ENCODE measurements at places on chromosomes 5 and 9.

GRCh38 chr5:93995126-93995621, 253.8 kb upstream of the POU5F2 start:
- DNase-seq = no peak

DNA sequence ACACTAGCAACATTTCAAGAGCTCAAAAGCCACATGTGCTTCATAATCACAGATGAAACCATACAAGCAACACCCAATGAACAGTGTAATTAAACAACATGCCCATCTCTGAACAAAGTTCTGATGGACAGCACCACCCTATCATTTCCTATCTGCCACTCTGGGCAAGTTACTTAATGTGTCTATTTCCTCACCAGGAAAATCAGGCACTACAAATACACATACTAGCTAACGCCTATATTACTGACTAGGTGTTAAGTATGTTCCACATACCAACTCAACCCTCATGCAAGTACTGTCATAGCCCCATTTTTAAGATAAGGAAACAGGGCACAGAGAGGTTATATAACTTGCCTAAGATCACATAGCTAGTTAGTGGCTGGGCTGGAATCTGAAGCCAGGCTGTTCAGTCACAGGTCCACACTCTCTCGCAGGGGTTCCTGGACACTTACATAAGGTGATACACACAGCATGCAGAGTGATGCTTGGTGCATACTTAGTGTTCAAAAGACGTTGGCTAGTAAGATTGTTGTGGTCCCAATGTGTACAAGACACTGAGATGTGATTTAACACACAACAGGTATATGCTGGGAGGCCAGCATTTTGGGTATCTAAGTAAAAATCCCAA, 24.2 kb downstream of the CORO2A start:
- DNase-seq = no peak

- no peak for DNase-seq
These were observed 97.2 kb downstream of the NFIB start for GRCh38 chr9:14216612-14217194.

DNA sequence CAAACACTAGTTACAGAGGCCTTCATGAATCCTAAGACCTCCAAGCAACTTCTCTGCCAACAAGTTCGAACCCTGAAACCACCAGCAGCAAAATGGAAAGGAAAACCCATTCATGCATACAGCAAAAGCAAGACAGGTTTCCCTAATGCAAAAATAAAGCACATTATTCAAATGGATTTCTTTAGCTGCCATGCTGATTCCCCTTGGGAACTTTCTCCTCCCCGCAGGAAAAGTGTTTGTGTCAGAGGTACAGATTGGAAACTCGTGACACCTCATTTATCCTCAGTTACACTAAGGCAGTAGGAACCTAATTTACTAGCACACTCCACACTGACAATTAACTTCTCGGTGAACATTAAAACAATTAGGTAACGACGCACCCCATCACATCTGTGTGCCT, 63.4 kb downstream of the TLE1 start:
- no peak for DNase-seq

DNA sequence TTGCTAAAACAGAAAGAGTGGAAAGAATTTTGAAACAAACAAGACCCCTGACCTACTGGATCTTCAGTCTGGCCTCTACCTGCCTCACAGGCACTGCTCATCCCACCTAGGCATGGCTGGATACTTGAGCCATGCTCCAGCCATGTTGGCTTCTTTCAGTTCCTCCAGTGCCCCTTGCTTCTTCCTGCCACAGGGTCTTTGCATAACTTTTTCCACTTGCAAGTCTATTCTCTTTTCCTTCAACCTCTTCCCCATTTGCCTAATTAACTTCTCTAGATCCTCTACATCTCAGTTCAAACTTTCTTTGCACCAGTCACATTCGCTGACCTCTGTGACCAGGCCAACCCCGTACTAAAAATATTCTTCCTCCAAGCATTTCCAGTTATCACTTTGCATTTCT, 50.4 kb downstream of the STARD4 start:
- no peak for DNase-seq

DNA sequence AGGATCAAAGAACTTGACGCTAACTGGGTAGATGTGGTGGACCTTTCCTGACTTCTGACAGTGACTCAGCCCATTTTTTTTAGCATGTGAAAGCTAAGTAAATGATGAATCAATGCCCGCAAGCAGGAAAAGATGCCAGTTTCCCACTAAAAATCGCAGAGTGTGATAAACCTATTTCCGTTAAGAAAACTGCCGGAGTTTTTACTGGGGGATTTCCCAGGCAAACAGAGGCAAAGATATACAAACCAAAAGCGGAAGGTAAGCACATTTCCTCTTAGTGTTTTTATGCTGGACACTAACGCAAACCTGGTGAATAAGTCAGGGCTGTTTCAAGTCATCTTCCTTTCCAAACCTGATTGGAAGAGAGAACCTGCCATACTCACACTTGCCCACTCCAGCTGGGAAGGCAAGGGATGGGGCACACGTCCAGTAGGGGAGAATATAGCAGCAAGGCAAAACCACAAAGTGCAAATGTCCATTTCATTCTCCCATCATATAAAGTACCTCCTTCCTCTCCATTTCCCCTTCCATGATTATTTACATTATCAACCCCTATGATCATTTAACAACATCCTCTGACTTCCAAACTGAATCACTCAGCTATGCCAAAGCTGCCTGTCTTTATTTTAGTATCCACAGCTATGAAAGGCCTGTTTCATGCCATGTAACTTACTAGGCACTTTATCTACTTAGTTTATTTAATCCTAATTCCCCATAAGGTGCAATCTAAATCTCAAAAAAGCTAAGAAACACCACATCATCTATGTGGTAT, 349.7 kb upstream of the RFX3 start:
- peak; percentile 90 for DNase-seq

- DNase-seq = no peak
These were observed 47.8 kb upstream of the RPS23 start for GRCh38 chr5:82325996-82326395.

DNA sequence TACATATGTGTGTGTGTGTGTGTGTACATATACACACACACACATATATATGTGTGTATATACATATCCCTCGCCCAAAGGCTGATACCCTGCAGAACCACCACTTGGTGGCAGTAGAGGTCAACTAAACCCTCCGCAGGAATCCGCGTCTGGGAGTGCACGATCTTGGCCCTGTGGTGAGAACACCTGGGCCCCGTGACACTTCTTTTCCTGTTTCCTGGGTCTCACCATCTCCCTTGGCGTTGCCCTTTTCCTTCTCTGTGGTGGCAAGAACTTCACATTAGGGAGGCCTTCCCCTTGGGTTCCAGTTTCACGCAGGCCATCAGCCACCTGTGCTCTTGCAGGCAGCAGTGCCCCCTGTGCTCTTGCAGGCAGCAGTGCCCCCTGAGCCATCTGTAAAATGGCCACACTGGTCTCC, 8.2 kb downstream of the IL9 start:
- DNase-seq = peak; percentile 63

- no peak for DNase-seq
These were observed 1717.2 kb upstream of the C9orf72 start for GRCh38 chr9:29290516-29290915.

DNA sequence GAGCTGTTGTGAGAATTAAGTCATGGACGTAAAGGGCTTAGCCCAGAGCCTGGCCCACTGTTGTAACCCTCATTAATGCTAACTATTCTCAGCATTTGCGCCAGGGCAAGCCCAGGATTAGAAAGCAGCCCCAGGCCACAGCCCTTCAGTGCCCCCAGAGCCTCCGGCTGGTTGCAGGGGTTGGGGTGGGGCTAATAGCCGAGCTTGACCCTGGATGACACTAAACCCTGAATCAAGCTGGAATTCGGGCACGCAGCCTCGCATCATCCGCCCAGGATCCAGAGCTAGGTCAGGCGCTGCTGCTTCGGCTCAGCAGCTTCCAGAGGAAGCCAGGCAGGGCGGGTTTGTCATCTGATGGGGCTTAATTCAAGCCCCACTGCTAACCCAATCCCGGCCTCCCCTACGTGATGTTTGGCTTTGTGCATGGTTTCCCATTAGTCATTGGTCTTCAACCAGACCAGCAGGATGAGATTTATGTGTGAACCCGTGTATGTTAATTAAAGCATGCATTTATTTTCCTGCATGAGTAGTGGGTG, 1.2 kb upstream of the MEGF9 start:
- DNase-seq = peak; percentile 38

DNA sequence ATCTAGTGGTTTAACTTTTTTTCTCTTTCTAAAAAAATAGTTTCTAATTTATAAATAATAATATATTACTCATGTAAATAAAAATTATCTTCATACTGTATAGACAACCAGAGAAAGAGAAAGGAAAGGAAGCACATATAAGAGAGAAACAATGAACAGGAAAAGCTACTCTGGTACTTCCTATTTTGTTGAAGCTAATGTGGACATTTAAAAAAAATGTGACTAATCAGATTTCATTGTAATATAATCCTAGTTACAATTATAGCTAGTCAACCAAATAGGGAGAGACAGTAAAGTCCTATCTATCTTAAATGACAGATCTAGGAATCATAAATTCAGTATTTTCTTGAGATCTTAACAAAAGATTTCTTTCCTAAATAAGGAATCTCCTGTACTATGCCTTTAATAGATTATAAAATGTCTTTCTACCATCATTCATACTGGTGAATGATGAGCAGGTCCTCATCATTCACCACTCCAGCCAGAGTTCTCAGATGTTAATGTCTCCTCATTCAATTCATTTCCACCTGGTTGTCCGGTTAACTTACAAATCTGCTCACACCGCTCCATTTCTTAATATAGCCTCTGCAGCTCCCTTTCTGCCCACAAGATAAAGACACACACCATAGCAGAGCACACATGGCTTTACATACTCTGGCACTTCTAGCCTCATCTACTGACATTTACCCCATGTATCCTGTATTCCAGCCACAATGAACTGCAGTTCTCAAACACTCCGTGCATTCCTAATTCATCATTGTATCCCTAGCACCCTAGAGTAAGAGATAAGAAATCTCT, 30.9 kb downstream of the ZFR start:
- DNase-seq = no peak

DNA sequence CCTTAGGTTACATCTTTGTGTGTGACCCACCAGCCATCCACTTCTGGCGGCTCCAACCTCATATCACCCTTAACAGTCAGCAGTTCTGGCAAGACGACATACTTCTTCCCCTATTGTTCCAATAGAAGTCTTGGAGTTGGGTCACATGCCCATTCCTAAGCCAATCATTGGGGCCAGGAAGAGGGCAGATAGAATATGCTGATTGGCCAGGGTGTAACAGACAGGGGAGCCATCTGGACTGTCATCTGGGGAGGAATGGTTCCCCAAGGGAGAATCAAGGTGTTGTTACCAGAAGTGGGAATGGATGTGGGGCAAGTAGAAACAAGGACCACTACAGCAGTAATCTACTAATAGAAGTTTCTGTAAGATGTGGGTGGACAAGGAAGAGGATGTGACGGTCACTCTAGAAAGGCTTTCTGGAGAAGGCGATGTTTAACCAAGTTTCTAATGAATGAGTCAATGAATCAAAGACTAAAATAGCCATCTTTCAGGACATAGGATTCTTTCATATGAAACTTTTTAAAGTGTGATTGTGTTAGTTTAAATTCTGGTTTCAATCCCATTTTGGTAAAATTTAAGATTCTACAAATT, 200.4 kb downstream of the ARHGAP26 start:
- DNase-seq = no peak

GRCh38 chr9:99303177-99303576, 81.1 kb downstream of the SEC61B start:
- no peak for DNase-seq

GRCh38 chr5:174990909-174991308, 266.5 kb downstream of the MSX2 start:
- DNase-seq = no peak

- DNase-seq = no peak
These were observed 18.7 kb upstream of the NRARP start for GRCh38 chr9:137320555-137321384.

- DNase-seq = no peak
These were observed 1979.1 kb upstream of the CDH9 start for GRCh38 chr5:29017501-29017900.

DNA sequence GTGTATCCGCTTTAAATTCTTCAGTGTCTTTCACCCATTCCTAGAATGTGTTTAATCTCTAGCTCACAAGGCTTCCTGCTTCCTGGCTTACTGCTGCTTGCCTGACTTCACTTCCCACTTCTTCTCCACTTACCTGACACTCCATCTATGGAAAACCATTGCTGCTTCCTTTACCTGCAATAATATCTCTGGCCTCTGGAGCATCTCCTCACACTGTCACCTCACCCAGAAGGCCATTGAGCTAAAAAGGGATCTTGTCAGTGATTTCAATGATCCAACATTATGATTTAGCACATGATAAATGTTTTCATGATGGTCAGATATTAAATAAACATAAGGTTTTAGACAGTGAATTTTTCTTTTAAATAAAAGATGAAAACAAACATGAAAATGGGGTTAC, 281.1 kb downstream of the MRPS30 start:
- DNase-seq = no peak

GRCh38 chr5:66958201-66958979, 238.2 kb downstream of the CD180 start:
- DNase-seq = no peak

- DNase-seq = no peak
These were observed 37.0 kb upstream of the BASP1 start for GRCh38 chr5:17180330-17180843.

DNA sequence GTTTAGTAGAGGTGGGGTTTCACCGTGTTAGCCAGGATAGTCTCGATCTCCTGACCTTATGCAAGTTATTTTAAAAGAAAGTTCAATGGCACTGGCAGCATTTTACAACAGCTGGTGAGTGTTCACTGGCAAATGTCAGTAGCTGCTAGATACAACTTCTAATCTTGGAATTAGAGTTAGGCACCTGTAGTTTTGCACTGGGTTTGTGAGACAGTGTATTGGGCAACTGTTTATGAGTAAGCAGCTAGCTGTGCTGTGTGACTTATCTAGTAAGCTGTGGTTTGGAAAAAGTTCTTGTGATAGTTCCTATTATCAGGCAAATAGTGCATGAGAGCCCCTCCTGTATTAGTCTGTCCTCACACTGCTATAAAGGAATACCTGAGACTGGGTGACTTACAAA, 61.5 kb downstream of the UBE2QL1 start:
- no peak for DNase-seq

GRCh38 chr9:93216073-93216365, 32.1 kb downstream of the WNK2 start:
- DNase-seq = no peak

DNA sequence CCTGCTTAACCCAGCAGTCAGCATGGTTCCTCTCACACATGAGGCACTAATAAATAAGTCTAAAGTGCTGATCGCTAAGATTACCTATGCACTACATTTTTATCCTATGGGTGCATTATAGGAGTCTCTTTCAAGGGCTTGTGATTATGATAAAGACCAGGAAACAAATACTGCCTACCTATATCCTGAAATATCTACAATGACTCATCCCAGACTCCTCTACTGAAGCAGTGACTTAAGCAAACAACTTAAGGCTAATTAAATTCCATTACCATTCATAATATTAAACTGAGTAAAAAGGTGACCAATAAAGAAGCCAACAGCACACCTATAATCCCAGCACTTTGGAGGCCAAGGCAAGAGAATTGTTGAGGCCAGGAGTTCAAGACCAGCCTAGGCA, 338.4 kb downstream of the DNAH5 start:
- DNase-seq = no peak

- DNase-seq = no peak
These were observed 6.5 kb upstream of the EBF1 start for GRCh38 chr5:159106193-159106568.

- peak; percentile 1 for DNase-seq
These were observed 275.0 kb downstream of the NR2F1-AS1 start for GRCh38 chr5:93305984-93306383.

- no peak for DNase-seq
These were observed 271.2 kb downstream of the FAM114A2 start for GRCh38 chr5:153767221-153768188.

- no peak for DNase-seq
These were observed at the start of gene PCDHGB3 for GRCh38 chr5:141369994-141370848. PCDHGB3 (plus strand) TSS chr5:141370242; CDS start chr5:141370395, 153 bp downstream.
